Spinal cord (tissue), 10 donors: ENCODE measurements at places on chromosomes 13 and 19.

DNA sequence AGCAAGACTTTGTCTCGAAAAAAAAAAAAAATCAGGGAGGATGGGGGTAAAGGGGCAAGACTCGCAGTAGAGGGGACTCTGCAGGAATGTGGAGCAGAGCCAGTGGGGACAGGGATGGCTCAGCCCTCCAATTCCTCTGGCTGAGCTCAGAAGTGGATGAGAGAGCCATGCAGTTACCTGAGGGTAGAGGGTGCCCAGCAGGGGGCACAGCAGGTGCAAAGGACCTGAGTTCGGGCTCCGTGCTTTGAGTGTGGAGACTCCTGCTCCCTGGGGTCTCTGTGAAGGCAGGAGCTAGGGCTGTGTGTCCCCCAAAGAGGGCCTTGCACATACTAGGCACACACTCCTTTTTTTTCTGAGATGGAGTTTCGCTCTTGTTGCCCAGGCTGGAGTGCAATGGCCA is 7.7 kb downstream of the DOCK6 start:
- no peak for DNase-seq

GRCh38 chr13:79907527-79907926 is 426.6 kb downstream of the NDFIP2 start:
- no peak for DNase-seq

DNA sequence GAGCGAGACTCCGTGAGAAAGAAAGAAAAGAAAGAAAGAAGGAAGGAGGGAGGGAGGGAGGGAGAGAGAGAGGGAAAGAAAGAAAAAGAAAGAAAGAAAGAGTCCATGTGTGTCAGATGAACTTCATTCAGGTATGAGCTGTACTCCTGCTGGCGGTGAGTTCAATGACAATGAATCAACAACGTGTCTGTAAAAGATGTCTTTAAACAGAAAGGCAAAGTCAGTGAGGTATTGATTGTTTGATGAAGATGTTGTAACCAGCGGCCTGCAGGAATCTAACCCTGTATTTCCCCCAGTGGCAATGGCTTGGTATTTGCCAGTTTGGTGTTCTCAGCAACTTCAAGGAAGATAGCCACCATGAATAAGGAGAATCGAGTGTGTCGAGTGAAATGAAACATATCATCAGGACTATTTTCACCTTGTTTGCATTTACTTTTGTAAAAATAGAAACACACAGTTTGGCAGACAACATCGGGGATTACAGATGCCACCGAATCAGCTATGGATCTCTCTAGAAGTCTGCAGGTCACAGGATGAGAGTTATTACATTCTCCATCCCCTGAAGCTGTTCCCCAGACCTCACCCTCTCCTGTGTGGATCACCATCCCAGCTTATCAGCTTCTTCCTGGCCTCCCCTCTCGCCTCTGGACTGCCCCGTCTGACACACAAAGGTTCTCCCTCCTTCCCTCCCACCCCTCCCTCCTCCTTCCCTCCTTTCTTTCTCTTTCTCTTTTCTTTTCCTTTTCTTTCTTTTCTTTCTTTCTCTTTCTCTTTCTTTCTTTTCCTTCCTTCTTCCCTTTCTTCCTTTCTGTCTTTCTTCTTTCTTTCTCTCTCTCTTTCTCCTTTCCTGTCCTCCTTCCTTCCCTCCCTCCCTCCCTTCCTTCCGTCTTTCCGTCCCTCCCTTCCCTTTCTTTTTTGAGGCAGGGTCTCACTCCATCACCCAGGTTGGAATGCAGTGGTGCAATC is 8.2 kb upstream of the SBK3 start:
- no peak for DNase-seq

DNA sequence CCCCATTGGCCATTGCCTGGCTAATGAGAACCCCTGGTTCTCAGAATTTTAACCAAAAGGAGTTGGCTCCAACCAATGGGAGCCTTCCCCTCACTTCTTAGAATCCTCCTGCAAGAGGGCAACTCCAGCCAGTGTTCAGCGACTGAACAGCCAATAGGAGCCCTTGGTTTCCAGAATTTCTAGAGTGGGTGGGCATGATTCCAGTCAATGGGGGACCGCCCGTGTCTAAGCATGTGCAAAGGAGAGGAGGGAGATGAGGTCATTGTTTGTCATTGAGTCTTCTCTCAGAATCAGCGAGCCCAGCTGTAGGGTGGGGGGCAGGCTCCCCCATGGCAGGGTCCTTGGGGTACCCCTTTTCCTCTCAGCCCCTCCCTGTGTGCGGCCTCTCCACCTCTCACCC is 9.5 kb upstream of the SWSAP1 start:
- no peak for DNase-seq

GRCh38 chr13:38381890-38382289 is 32.2 kb downstream of the UFM1 start:
- no peak for DNase-seq

DNA sequence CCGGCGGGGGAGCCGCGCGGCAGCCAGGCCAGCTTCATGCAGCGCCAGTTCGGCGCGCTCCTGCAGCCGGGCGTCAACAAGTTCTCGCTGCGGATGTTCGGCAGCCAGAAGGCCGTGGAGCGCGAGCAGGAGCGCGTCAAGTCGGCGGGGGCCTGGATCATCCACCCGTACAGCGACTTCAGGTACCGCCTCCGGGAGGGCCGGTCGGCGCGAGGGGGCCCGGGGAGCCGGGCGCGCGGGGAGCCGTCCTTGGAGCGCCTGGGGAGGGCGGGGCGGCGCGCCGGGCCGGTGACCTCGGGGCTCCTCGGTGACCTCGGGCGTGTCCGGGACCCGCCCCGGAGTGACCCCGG is 690 bp downstream of the HCN2 start:
- peak; percentile 50 for DNase-seq

- DNase-seq: no peak
These were observed 63.4 kb upstream of the TNFRSF19 start for GRCh38 chr13:23506807-23507291.

DNA sequence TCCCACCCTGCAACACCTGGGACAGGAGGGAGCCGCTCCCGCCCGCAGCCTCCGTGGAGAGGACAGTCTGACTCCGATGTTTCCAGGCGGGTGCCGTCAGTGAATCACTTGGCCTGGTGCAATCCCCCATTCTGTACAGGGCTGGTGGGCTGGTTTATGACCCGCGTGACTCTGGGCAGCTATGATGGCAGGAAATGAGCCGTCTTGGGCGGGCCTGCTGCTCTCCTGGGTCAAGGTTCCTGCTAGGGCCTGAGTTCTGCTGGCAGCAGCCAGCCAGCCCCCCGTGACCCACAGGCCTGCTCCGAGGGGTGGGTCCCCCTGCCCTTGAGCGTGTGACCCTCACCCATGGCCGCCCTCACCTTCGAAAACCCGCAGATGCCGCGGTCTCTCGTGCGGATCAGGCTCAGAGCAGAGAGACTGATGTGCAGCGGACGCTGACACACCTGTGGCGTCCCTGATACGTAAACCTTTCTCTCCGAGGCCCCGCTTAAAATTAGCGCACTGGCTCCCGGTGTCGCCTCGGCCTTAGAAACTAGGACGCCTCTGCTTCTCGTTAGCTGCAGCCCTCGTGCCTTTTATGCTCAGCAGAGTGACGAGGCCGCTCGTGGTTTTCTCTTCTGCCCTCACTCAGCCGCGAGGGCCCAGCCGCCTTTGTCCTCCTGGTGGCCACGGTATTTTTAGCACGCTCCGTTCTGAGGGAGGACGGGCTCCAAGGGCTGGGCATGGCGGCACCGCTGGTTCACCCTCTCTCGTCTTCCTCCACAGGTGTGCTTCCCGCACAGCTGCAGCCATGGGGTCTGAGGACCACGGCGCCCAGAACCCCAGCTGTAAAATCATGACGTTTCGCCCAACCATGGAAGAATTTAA is 63.4 kb downstream of the KDM4B start:
- DNase-seq: no peak

- no peak for DNase-seq
These were observed 1700.1 kb upstream of the PRR20A start for GRCh38 chr13:55440465-55441085.
